GM20000 (cell line): ENCODE measurements at places on chromosomes 13 and 19.

GRCh38 chr19:54393381-54393780 lies 21.9 kb upstream of the TTYH1 start:
- DNase-seq = no peak

GRCh38 chr13:40779796-40780285 lies 8.9 kb upstream of the MRPS31 start:
- no peak for DNase-seq

- DNase-seq = peak; percentile 83
These were observed 2.2 kb downstream of the BST2 start for GRCh38 chr19:17402982-17403855.

DNA sequence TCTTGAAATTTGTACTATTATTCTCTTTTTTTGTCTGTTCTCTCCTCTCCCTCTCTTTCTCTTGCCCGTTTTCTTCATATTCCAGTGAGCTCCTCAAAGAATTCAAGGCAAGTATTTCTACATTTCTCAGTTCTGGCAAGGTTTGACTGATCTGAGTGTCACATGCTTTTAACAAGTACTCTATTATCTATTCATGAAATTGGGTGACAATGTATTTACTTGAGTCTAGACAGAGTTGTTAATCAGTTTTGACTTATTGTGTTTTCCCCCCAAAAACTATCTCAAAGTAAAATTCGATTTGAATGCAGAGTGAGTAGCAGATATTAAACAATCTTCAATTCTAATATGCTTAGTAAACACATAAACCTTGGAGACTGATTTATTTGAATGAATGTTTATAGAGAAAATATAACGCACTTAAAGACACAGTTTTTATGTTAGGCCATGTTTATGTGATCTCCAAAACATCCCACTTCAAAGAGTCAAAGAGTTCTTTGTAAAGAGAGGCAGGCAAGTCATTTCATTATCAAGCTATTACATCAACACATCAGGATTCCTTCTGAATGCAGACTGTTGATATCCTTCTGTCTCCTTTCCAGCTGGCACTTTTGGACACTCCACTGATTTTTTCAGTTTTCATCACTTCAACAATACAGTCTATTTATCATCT lies 166.6 kb downstream of the SLITRK6 start:
- no peak for DNase-seq

GRCh38 chr19:21402303-21402985 lies 5.5 kb downstream of the ZNF493 start:
- no peak for DNase-seq
